ENCODE measurements at places on chromosomes 2 and 18. TPM values are rescaled to one million over a fixed set of nuclear protein-coding genes. Genes with fewer than 3 reads are reported as not detected.

GRCh38 chr18:35581898-35582641, 530 bp downstream of the GALNT1 start:
- DNase-seq: no peak

- peak; percentile 24 for DNase-seq
Observed at GRCh38 chr2:201260302-201260800, at the start of gene CASP8. CASP8 (plus strand) TSS chr2:201260536; CDS start chr2:201266487, 5,951 bp downstream.

The CIDEA gene
- total RNA-seq: 92.4 TPM

- no peak for DNase-seq
Observed at GRCh38 chr2:227960317-227960716, 88.9 kb downstream of the DAW1 start.

DNA sequence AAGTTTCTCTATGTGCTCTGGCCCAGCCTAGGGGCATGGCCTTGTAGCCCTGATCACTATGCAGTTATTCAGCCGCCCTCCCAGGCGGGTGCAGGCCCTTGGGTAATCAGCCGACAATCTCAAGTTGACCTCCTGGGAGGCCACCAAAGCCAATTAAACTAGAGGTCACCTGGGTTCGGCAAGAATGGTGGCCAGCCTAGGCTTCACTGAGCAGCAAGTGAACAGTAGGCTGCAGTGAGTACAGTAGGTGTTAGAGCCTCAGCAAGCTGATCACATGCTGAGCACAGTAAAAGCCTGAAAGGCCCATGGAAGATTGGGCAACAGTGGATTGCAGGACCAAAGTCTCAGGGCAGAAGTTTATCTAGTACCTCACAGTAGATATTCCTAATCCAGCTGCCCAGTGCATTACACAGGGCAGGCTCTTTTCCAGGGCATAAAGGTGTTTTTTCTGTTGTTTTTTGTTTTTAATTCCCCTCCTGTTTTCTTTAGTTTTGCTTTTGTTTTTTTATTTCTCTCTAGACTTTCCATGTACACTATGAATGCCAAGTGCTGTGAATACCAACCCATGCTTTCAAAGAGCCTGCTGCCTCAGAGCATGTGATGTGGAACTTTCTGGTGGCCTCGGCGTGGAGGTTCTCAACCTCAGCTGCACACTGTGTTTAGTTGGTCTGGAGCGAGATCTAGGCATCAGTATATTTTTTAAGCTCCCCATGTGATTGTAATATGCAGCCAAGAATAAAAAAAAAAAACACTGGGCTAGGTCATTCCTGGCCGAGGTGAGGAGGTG, 55.9 kb upstream of the ATL2 start:
- DNase-seq: peak; percentile 20

The LRP2 gene
- not detected for total RNA-seq

The GALNT1 gene
- total RNA-seq: 29.0 TPM

DNA sequence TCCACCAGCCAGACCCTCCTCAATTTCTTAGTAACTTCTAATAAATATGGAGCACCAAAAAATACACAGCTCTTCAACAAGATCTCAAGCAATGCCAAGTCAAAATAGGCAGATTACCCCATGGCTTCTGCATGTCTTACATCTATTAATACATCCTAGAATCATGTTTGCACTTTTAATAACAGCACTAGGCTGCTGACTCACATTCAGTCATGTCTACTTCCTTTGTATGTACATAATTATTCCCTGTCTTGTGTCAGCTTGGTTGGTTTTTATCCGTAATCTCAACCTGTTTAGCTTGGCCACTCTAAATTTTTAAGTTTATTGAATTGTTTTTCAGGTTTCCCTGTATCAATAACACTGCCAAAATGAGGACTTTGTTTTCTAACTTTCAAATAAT, 420.1 kb upstream of the ACVR2A start:
- DNase-seq: no peak

GRCh38 chr2:128663371-128664050, 344.8 kb upstream of the HS6ST1 start:
- no peak for DNase-seq

- no peak for DNase-seq
Observed at GRCh38 chr2:67234440-67234839, 162.7 kb upstream of the ETAA1 start.

The ALPG gene
- not detected for total RNA-seq

GRCh38 chr2:55047677-55048299, 2.5 kb downstream of the RTN4 start:
- DNase-seq: no peak

- no peak for DNase-seq
Observed at GRCh38 chr2:11201969-11202368, 46.7 kb downstream of the SLC66A3 start.

GRCh38 chr2:127231130-127231865, 11.2 kb upstream of the CYP27C1 start:
- DNase-seq: no peak

DNA sequence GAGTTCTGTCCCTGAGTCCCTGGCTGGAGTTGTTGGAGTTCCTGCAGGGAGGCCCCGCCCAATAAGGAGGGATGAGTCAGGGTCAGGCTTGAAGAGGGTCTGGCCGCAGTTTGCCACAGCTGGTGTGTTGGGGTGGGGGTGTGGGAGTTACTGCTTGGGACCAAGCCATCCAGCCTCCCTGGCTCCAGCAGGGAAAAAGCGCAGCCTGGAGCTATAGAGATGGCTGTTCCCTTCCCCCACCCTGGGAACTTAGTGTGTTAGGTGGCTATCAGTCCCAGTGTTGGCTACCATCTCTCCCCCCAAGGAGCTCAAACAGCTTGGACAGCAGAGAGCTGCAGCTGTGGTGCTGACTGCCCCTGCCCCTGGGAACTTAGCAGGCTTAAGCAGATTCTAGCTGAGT, 13.2 kb upstream of the TANK start:
- DNase-seq: no peak

DNA sequence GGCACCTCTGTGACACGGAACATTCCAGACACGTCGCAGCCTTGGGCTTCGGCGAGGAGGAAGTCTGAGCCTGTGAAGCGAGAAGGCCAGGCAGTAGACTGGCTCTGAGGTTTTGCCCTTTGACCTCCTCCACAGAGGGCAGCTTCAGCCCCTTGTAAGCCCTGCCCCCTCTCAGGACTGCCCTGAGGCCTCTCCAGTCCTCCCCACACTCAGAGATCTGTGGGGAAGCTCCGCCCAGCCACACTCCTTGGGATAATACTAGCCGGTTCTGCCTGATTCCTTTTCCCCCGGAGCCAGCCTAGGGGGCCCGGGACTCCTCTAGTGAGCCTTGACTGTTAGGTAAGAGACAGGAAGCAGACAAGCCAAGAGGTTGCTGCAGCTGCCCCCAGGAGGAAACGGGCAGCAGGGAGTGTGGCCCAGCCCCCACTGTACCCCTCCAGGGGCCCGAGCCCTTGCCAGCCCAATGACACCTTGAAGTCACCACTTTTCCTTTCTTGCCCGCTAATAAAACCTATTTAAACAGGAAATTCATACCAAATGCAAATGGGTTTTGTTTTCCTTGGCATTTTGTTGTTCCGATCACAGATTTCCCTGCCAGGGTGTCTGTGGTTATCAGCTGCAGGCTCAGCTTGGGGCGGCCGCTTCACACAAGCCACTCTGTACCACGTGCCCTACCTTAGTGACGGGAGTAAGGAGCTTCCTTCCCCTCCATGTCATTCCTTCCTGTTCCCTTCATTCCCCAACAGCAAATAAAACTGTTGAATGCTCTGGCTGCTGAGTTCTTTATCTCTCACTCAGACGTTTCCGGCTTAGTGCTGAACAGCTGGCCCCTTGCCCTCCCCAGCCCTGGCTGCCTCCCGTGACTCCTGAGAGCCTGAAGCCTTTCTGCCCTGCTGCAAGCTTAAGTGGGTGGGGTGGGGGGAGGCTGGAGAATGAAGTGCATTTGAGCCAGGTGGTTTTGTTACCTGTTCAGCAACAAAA, 124.7 kb downstream of the CABLES1 start:
- peak; percentile 60 for DNase-seq

The ABCG5 gene
- total RNA-seq: not detected

DNA sequence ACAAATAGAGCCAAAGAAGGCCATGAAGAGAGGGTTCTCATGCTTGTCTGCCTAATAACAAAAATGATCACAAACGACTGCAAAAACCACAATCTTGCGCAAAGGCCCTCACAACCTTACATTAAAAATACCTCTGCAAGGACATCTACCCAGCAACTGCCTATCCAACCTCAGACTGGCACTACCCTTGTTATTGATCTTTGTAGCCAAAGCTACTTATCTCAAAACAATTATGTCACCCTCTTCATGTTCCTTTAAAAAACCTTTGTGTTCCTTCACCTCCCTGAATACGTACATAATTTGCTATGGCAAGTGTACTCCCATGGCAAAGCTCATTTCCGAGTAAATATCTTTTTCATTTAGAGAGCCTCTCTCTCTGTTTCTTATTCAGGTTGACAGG, 44.1 kb downstream of the TMEM163 start:
- DNase-seq: no peak

GRCh38 chr18:4035521-4035920, 419.6 kb downstream of the DLGAP1 start:
- no peak for DNase-seq

DNA sequence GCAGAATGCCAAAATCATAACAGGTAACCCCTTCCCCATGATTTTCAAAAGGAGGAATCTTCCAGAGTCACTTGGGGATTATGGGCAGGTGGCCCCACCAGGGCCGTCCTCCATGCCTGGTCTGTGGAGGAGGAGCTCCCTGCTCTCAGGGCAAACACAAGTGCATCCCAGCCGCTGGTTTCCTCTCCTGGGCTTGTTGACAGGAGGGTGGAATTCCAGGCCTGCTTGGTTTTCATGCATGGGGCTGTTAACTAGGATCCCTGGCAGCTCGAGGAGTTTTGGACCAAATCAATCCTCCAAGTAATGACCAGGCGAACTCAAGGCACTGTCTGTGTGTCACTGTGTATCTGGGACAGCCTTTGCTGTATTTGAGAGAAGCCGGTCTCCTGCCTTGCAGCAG, 45.3 kb downstream of the FOSL2 start:
- no peak for DNase-seq

DNA sequence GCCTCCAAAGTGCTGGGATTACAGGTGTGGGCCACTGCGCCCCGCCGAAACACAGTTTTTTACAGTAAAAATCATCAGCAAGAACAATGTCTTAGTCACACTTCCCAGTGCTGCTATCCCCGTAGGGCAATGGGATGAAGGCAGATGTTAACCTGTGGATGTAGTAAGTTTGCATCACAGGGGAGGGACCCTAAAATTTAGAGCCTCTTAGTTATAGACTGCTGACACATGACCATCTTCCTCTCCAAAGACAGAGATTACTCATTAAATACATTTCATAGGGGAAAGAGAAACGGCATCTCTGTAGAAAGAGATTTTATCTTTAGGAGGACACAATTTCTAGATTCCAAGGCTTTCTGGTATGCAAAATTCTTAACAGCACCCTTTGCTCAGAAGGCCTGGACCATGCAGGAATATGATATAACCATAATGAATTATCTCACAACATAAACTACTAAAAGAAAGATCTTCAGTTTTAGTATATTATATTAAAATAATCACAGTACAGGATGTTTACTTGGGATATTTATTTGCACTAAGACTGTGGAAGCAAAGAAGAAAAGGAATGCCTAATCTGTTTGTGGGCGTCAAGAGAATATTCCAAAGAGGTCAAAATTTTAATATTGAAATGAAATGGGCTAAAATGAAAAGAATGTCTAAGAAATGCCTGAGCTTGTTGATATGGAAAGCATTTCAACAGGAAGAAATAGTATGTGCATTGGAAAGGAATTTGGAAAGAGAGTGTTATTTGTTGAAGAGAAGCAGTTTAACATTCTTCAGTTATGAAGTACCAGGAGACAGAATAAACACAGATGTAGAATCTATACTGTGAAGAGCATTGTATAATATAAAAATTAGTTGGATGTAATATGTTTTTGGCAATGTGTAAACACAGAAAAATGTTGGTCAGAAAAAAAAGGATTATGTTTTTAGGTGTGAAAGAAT, 1228.3 kb upstream of the CHAC2 start:
- DNase-seq: no peak

DNA sequence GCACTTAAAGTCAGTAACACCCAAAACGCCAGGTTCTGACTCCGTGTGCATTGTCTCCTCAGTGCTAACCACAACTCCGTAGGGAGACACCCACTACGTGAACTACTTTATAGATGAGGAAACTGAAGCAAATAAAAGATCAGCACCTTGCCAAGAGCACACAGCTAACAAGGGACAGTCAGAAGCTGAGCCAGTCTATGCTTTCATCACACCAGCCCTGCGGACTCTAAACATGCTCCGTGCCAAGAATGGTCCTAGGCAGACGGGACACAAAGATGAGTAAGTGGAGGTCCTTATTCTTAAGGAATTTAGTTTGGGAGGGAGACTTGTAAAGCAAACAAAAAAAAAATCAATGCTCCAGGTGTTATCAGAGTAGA, 9.6 kb downstream of the MBOAT2 start:
- DNase-seq: no peak

DNA sequence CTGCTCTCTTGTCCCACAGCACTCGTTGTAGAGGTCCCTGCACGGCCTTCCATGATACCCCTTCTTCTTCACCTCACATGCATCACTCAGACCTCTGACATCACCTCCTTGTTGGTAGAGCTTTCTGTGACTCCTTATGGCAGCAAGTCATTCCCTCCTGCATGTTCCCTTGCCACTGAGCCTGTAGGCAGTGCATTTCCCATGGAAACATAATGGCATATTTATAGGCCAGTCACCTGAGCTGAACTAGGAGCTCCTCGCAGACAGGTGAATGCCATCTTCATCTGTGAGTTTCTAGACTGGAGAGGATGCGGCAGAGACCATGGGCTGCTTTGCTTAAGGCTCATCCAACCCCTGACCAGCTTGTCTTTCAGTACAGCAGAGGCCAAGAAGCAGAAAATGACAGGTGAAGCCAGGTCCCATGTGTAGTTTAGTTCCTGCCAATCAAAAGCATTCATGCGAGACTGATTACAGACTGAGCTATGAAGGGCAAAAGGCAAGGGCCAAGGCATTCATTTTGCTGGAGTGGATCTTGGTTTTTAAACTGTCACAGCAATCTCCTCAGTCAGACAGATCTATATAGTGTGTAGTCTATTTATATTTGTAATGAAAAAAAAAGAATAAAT, 59.4 kb upstream of the NEDD4L start:
- no peak for DNase-seq

The SESTD1 gene
- total RNA-seq: 80.0 TPM

DNA sequence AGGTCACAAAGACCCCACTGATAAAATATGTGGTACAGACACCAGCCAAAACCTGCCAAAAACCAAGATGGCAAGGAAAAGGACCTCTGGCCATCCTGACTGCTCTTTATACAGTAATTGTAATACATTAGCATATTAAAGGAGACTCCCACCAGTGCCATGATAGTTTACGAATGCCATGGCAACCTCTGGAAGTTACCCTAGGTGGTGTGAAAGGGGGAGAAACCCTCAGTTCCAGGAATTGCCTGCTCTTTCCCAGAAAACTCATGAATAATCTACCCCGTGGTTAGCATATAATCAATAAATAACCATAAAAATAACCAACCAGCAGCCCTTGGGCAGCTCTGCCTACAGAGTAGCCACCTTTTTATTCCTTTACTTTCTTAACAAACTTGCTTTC, 129.8 kb upstream of the EPB41L3 start:
- no peak for DNase-seq

DNA sequence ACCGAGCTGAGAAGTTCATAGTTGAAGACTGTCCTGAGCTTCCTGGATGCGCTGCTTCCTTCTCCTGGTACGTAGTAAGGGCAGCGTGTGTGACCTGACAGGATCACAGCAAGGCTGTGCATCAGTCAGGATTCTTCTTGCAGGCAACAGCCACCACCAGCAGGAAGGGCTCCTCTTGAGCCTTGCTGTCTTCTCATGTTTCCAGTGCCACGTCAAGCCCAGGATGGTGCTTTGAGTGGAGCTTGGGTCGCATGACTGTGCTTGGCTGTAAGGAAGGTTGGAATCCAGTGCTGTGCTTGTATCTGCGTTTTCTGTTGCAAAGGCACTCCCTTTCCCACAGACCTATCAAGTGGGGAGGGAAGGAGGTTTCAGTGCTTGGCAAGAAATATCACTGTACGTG, 194.3 kb downstream of the LDLRAD4 start:
- DNase-seq: no peak
